Activated naive CD8-positive, alpha-beta T cell treated with anti-CD3 and anti-CD28 coated beads for 36 hours (primary cell): ENCODE measurements at places on chromosomes 5 and 9. TPM values are rescaled to one million over a fixed set of nuclear protein-coding genes. Genes with fewer than 3 reads are reported as not detected.

DNA sequence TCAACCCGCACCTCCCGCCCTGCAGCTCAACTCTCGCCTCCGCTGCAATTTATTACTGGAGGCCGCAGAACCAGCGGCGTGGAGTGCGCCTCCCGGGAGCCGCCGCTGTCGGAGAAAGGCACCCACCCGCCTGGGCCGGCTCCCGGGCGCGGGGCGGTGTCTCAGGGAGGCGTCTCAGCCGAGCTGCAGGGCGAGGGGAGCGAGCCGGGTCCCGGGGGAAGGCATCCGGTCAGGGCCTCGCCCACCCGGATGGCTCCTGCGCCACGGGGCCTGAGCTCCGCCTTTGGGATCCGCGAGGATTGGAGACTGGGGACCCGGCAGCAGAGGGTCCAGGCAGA is 32.9 kb downstream of the TSPAN17 start:
- H3K27ac ChIP-seq = no peak overlapping the region
- H3K36me3 ChIP-seq = peaks cover 3% of the 10 kb centered on the region
- DNase-seq = no peak

GRCh38 chr5:102627315-102627714 is 127.8 kb upstream of the PAM start:
- H3K4me3 ChIP-seq = no peak overlapping the region
- peaks cover 36% of the 10 kb centered on the region for H3K27me3 ChIP-seq
- peaks cover 7% of the 10 kb centered on the region for H3K4me1 ChIP-seq

The C9orf153 gene
- not detected for total RNA-seq

DNA sequence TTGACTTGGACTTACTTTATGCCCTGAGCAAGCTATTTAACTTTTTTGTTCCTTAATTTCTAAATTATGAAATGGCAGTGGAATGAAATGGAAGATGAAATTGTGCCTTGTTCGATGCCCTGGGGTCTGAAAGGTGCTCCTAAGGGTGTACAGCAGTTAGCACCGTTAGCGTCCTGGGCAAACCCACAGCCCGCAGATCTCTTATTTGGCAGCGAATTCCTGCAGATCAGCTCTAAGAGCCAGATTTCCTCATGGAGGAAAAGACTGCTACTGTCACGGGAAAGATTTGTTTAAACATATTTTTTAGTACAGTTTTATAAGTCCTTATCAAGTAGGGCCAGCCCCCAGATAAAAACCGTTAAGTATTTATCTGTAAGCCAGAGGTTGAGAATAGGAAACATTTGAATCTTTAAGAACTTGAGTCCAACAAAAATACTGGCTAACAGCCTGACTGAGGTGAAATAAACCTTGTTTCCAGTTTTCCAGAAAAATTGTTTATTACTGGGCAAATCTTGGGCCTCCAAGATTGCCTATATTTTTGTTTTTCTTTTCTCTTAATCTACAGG is 216.5 kb upstream of the DMRT1 start:
- H3K27me3 ChIP-seq = no peaks in the 10 kb centered on the region
- no peak overlapping the region for H3K27ac ChIP-seq
- no peak overlapping the region for H3K4me3 ChIP-seq
- no peaks in the 10 kb centered on the region for H3K36me3 ChIP-seq
- H3K4me1 ChIP-seq = no peaks in the 10 kb centered on the region

GRCh38 chr9:125240649-125240999 is 519 bp downstream of the HSPA5 start:
- H3K4me1 ChIP-seq = peaks cover 60% of the 10 kb centered on the region
- peaks cover 10% of the 10 kb centered on the region for H3K27me3 ChIP-seq
- H3K4me3 ChIP-seq = peak overlapping the region; percentile 100
- H3K27ac ChIP-seq = peak overlapping the region; percentile 99

- no peak overlapping the region for H3K27ac ChIP-seq
- H3K4me1 ChIP-seq = peaks cover 2% of the 10 kb centered on the region
- no peaks in the 10 kb centered on the region for H3K36me3 ChIP-seq
- no peak for DNase-seq
Measured at GRCh38 chr9:21754741-21755140, 47.7 kb upstream of the MTAP start.

DNA sequence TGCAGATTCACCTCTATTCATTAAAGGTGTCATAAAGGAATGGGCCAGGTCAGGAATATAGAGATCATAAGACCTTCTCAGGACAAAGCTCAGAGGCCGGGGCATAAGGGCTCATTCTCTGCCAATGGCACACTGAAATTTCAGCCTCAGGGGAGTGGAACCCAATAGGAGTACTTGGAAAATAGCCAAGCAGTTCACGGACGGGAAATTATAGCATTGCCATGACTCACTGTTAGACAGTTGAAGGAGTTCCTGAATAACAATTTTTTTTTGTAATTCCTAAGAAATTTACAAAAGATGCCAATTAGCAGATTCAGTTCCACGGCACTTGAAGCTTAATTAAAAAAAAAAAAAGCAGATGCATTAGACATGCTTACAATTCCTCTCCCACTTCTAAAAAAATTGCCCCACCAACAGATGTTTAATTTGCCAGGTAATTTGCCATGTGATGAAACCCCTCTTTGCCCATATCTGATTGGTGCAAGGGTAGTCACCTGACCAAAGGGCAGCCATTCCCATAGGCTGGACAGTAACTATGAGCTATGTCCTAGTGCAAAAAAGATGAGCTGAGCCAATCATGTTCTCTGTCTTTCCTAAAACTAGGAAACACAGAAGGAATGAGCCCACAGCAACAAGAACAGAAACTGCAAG is 58.6 kb downstream of the PTCD2 start:
- DNase-seq = no peak
- H3K27me3 ChIP-seq = peaks cover 4% of the 10 kb centered on the region
- H3K36me3 ChIP-seq = no peaks in the 10 kb centered on the region
- H3K27ac ChIP-seq = no peak overlapping the region
- H3K4me3 ChIP-seq = no peak overlapping the region

DNA sequence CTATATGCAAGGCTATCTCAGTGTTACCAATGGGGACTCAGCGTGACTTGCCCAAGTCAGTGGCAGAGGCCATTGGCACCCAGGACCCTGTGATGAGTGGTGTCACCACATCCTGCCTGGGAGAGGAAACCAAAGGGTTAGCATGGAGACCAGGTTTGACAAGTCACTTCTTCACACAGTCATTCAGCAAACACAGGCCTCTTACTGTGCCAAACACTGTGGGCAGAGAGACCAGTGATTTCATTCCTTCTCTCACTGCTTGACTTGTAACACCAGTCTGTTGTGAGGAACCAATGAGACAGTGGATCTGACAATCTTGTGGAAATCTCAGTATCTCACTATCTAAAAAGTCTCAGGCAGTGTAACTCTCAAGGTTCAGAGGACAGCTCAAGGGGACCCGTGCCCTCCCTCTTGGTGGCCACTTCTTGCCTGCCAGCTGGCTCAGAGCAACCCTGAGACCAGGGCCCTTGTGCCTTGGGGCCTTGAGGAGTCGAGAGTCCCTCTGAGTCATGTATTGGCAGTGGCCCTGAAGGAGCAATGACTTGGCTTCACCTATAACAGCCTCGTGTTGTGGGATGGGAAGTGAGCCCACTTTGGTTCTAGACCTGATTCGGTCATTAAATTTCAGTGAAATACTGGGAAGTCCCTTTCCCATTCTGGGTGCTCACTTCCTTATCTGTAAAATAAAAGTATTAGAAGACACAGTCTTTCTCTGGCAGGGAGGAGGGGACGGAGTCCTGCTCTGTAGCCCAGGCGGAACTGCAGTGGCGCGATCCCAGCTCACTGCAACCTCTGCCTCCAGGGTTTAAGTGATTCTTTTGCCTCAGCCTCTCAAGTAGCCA is 1.6 kb downstream of the FABP6 start:
- H3K27me3 ChIP-seq = no peaks in the 10 kb centered on the region
- DNase-seq = no peak
- no peak overlapping the region for H3K4me3 ChIP-seq
- no peaks in the 10 kb centered on the region for H3K4me1 ChIP-seq

The FCN2 gene
- total RNA-seq = not detected

DNA sequence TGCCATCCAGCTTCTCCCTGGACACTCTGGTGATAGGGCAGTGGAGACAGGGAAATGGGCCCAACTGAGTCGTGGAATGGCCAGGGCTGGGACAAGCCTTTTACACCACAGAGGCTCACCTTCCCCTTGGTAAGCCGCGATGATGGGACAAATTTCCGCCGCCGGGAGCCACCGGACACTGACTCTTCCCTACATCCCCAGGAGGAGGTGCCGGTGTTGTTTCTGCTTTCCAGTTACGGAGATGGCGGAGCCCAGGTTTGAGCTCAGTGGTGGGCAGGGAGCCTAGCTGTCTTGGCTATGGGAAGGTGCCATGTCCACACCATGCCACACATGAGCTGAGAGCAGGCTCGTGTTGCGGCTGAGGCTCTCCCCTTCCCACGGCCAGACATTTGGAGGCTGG is 19.9 kb upstream of the WNK2 start:
- H3K36me3 ChIP-seq = no peaks in the 10 kb centered on the region
- H3K27ac ChIP-seq = no peak overlapping the region
- no peak overlapping the region for H3K4me3 ChIP-seq
- DNase-seq = no peak

DNA sequence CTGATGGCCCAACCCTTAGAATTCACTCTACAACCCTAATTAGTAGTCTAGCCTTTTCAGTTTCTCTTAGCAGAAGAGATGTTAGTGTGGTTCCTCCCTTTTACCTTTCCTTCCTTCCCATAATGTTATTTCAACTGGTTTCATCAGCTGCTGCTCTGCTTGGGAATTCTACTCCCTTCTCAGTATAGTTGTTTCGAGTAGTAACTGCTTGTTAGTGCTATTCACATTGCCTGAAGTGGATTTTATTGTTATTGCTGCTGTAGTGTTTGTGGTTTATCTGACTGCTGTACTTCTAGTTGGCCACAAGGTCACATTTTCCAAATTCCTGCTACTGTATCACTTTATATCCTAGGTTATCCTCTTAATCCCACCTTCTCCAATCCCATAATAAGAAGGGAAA is 29.7 kb downstream of the SMIM15 start:
- H3K4me3 ChIP-seq = no peak overlapping the region
- H3K27ac ChIP-seq = no peak overlapping the region
- H3K4me1 ChIP-seq = no peaks in the 10 kb centered on the region
- H3K36me3 ChIP-seq = peaks cover 3% of the 10 kb centered on the region
- no peaks in the 10 kb centered on the region for H3K27me3 ChIP-seq

GRCh38 chr5:178234121-178234749 is 1.6 kb upstream of the PHYKPL start:
- H3K4me1 ChIP-seq = peaks cover 58% of the 10 kb centered on the region
- peaks cover 25% of the 10 kb centered on the region for H3K36me3 ChIP-seq
- no peak overlapping the region for H3K4me3 ChIP-seq
- H3K27me3 ChIP-seq = no peaks in the 10 kb centered on the region

GRCh38 chr5:122701640-122702523 is 73.0 kb upstream of the SNX2 start:
- peaks cover 3% of the 10 kb centered on the region for H3K4me1 ChIP-seq
- no peak overlapping the region for H3K27ac ChIP-seq
- H3K36me3 ChIP-seq = no peaks in the 10 kb centered on the region

- peaks cover 14% of the 10 kb centered on the region for H3K27me3 ChIP-seq
- H3K36me3 ChIP-seq = no peaks in the 10 kb centered on the region
- H3K27ac ChIP-seq = no peak overlapping the region
- no peak for DNase-seq
- no peaks in the 10 kb centered on the region for H3K4me1 ChIP-seq
Measured at GRCh38 chr9:138052635-138053320, 175.2 kb downstream of the CACNA1B start.

- peaks cover 10% of the 10 kb centered on the region for H3K36me3 ChIP-seq
- H3K27ac ChIP-seq = no peak overlapping the region
- no peaks in the 10 kb centered on the region for H3K4me1 ChIP-seq
- no peak overlapping the region for H3K4me3 ChIP-seq
- no peaks in the 10 kb centered on the region for H3K27me3 ChIP-seq
- DNase-seq = no peak
Measured at GRCh38 chr5:76669245-76669644, 46.0 kb upstream of the F2RL2 start.

- no peaks in the 10 kb centered on the region for H3K36me3 ChIP-seq
- H3K27me3 ChIP-seq = no peaks in the 10 kb centered on the region
- no peak for DNase-seq
- H3K27ac ChIP-seq = no peak overlapping the region
- H3K4me1 ChIP-seq = no peaks in the 10 kb centered on the region
Measured at GRCh38 chr9:16405421-16405820, 465.0 kb downstream of the BNC2 start.

- H3K36me3 ChIP-seq = no peaks in the 10 kb centered on the region
- no peak overlapping the region for H3K27ac ChIP-seq
- H3K4me3 ChIP-seq = no peak overlapping the region
- peaks cover 24% of the 10 kb centered on the region for H3K4me1 ChIP-seq
Measured at GRCh38 chr9:36125062-36125855, 11.3 kb upstream of the GLIPR2 start.

The ADGRD2 gene
- total RNA-seq = not detected

DNA sequence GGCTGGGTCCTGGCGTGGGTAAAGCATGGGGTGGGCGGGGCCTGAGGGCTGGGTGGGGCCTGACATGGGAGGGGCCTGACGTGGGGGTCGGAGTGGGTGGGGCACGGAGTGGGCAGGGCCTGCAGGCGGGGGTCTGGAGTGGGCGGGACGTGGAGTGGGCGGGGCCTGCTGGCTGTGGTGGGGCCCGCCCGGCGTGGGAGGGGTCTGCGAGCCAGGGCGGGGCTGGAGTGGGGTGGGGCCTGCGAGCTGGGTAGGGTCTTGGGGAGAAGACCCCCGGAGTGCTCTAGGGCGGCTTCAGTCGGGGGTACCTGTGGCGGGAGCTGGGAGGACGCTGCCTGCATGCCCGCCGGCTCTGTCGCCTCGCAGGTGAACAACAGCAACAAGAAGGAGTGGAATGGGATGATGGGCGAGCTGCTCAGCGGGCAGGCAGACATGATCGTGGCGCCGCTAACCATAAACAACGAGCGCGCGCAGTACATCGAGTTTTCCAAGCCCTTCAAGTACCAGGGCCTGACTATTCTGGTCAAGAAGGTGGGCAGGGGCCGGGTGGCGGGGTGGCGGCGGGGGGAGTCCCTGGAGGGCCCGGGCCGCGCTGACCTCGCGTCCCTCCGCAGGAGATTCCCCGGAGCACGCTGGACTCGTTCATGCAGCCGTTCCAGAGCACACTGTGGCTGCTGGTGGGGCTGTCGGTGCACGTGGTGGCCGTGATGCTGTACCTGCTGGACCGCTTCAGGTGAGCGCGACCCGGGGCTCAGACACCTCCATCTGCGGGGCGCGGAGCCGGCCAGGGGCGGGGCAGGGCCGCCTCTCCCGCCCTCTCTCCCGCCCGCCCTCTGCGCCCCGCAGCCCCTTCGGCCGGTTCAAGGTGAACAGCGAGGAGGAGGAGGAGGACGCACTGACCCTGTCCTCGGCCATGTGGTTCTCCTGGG is 8.0 kb downstream of the LRRC26 start:
- no peaks in the 10 kb centered on the region for H3K36me3 ChIP-seq
- peaks cover 82% of the 10 kb centered on the region for H3K27me3 ChIP-seq
- peaks cover 13% of the 10 kb centered on the region for H3K4me1 ChIP-seq
- no peak overlapping the region for H3K4me3 ChIP-seq
- DNase-seq = no peak
- H3K27ac ChIP-seq = no peak overlapping the region

DNA sequence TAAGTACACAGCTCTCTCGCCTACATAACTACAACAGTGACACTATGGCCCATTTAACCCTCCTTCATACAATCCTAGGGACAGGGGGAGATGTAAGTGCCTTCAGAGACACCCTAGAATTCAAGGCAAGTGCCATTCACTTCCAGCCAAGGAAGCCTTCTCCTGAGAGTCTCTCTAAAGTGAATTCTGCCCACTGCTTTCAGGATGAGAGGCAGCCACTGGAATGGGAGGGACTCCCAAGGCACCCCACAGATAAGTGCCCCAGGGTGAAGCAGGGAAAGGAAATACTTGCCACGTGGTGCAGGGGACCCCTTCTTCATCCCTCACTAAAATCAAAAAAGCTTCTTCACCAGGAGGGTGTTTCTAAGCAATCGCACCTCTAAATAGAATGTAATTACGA is 283.7 kb downstream of the ZNF608 start:
- H3K27ac ChIP-seq = no peak overlapping the region
- H3K4me1 ChIP-seq = peaks cover 1% of the 10 kb centered on the region
